CD4-positive, alpha-beta T cell treated with Interleukin-1 beta for 1 hour (primary cell): ENCODE measurements at places on chromosomes 2 and 18.

GRCh38 chr2:66675591-66675990, 240.7 kb downstream of the MEIS1 start:
- no peak for DNase-seq

DNA sequence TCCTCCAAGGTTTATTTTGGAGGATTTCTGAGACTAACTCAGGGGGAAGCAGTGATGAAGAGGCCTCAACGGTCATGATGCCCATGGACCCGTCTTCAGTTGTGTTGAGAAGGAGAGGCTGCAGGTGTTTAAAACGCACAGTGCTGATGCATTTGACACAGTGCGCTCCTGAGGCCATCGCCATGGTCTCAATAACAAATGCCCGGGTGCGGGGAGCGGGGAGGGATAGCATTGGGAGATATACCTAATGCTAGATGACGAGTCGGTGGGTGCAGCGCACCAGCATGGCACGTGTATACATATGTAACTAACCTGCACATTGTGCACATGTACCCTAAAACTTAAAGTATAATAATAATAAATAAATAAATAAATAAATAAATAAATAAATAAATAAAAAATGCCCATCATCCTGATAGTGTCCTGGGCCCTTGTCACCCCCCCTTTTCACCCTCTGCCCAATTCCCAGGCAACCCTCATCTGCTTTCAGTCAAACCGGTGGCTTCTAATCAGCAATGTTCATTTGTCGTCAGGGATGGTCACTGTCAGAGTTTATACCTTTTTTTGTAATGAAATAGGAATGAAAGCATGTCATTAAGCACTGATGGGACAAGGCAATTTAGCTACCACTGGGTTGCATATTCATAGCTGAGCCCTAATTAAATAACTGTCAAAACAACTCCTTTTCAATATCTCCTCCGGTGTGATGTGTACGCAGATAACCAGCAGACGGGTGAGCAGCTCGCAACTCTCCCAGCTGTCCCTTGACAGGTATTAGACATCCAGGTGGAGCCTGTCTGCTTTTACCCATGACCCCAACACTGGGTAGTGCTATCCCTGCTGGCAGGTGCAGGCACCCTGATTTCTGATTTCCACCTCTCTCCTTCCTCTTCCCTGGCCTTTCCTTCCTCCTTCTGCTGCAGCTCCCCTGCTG, 95.9 kb downstream of the KCNF1 start:
- DNase-seq = no peak

DNA sequence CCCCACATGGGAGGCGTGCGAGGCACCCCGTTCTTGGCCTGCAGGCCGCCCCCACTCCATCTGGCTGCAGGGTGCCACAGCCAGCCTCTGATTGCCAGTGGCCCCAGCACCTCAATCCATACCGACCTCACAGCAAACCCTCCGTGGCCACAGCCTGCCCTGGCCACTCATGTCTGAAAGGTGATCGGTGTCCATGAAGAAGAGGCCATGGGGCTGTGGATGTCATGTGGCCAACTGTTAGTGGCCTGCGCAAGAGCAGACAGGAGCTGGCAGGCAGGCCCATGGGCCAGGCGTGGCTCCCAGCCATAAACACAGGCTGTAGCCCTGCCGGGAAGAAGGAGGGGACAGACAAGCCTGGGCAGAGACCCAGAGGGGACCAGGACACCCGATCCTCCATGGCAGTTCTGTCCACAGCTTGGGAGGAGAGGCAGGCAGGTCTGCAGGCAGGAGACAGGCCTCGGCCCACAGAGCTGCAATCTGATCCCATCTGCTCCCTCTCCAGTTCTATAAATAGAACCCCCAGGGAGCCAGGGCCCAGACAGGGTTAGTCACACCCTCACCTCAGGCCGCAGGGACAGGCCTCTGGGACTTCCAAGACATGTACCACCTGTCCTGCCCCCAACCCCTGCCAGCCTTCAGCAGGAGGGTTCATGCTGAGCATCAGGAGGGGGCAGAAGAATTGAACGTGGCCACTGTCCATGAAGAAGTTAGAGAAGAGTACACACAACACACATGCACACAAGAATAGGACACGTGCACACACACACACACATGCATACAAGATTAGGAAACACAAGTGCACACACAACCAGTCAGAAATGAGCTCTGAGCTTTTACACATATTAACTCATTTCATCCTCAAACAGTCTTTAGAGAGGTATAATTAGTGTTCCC, 16.9 kb downstream of the STEAP3 start:
- no peak for DNase-seq

DNA sequence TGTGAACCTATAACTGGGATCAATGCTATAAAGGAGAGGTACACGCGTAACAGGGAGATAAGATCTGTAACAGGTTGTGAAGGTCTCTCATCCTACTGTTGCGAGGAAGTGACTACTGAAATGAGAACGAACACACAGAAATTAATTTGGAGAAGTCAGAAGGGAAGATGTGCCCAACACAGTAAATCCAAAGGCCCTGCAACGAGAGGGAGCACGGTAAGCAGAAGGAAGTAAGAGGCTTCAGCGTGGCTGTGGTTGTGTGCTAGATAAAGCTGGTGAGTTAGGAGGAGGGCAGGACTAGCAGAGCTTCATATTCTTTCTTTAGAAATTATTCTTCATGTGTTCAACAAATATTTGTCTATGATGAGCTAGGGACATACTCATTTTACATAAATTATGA, 2.5 kb upstream of the ATG16L1 start:
- DNase-seq = peak; percentile 11
